ENCODE measurements at places on chromosomes 4 and X. TPM values are rescaled to one million over a fixed set of nuclear protein-coding genes. Genes with fewer than 3 reads are reported as not detected.

Gene UFSP2
- total RNA-seq = 15.1 TPM

Gene HSD17B10
- 194 TPM for total RNA-seq

Gene ING2
- 9.5 TPM for total RNA-seq

Gene ENPEP
- 0.14 TPM for total RNA-seq

Gene ZRSR2
- 10.4 TPM for total RNA-seq

Gene ZNF157
- 0.07 TPM for total RNA-seq

Gene LAMTOR3
- total RNA-seq = 29.4 TPM

Gene CLIC2
- total RNA-seq = 0.20 TPM

Gene CD99
- total RNA-seq = 267 TPM

Gene GRPR
- total RNA-seq = 0.13 TPM

Gene STIM2
- total RNA-seq = 13.3 TPM

Gene AIFM1
- 75.0 TPM for total RNA-seq

Gene ARMCX1
- 0.51 TPM for total RNA-seq

Gene MAGEA11
- not detected for total RNA-seq

Gene TEC
- total RNA-seq = 1.9 TPM

Gene PRICKLE3
- total RNA-seq = 18.2 TPM

Gene ZNF275
- 6.3 TPM for total RNA-seq

Gene PHOX2B
- not detected for total RNA-seq

Gene TMEM165
- 54.3 TPM for total RNA-seq

Gene GAGE2A
- total RNA-seq = not detected

Gene NPNT
- total RNA-seq = 0.22 TPM

Gene MAGEB1
- total RNA-seq = not detected

Gene MAGEA4
- total RNA-seq = not detected

Gene GNRHR
- not detected for total RNA-seq

Gene UGT2B7
- 0.19 TPM for total RNA-seq

Gene FAM241A
- total RNA-seq = 0.53 TPM

Gene NDUFC1
- 68.5 TPM for total RNA-seq

Gene PLAC1
- total RNA-seq = 1.00 TPM

Gene PASD1
- total RNA-seq = not detected

Gene RAI2
- total RNA-seq = not detected

Gene TCEAL2
- total RNA-seq = not detected

Gene BEND2
- not detected for total RNA-seq

Gene AFF1
- 9.5 TPM for total RNA-seq

Gene TBC1D25
- 13.6 TPM for total RNA-seq

Gene UGT2B11
- total RNA-seq = not detected

Gene TTC29
- not detected for total RNA-seq

Gene PCYT1B
- not detected for total RNA-seq

Gene GATA1
- total RNA-seq = not detected

Gene NDNF
- not detected for total RNA-seq

Gene MAB21L2
- total RNA-seq = not detected

Gene ESX1
- not detected for total RNA-seq
